ENCODE measurements at places on chromosomes 12 and 14.

- H3K27ac ChIP-seq: no peak overlapping the region
- peaks cover 13% of the 10 kb centered on the region for H3K4me1 ChIP-seq
- no peak for DNase-seq
- H3K36me3 ChIP-seq: peaks cover 5% of the 10 kb centered on the region
These were observed 49.8 kb downstream of the PTGER2 start for GRCh38 chr14:52363961-52364360.

DNA sequence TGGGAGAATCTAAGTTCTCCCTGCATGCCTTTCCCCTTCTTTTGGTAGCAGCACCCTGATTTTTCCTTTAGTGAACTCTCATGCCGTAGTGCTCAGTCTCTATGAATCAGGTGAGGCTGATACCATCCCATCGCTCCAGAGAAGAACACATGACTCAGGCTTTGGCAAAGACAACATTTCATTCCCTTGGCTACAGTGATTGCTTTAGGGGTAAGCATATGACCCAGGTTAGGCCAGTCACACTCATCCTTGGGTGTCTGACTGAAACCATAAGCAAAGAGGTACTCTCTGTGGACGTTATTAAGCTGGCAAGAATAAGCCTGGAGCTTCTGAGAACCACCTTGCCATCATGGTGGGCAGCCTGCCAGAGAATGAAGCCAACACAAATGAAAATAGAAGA lies 141.8 kb downstream of the MYRFL start:
- no peaks in the 10 kb centered on the region for H3K36me3 ChIP-seq
- H3K27ac ChIP-seq: no peak overlapping the region
- DNase-seq: no peak
- H3K4me3 ChIP-seq: no peak overlapping the region

DNA sequence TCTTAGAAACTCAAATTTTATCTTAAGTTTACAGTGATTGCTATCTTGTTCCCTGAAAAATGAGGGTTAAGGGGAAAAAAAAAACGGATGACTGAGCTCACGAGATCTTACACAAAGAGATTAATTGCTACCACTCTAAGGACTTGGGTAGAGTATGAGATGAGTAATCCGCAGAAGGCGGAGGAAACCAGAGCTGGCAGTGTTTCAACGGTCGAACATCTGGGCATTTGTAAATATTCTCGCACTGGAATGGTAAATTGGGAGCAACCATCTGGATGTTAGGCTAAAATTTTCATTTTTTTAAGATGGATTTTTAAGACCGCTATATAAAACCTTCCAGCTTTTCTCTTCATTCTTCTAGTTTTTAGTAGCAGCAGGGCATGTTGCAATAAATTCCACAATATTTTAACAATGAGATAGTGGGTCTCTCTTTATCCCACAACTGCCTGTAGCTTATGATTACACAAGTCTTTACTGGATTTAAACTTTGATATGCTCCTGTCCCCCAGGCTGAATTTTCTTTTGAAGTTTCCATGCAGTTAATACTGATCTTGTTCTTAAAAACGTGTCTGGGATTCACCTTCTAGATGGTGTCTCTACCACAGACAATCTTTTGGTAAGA lies 1324.1 kb downstream of the AACS start:
- no peak overlapping the region for H3K4me3 ChIP-seq
- H3K4me1 ChIP-seq: no peaks in the 10 kb centered on the region
- H3K36me3 ChIP-seq: no peaks in the 10 kb centered on the region
- no peak for DNase-seq
- H3K27ac ChIP-seq: no peak overlapping the region

DNA sequence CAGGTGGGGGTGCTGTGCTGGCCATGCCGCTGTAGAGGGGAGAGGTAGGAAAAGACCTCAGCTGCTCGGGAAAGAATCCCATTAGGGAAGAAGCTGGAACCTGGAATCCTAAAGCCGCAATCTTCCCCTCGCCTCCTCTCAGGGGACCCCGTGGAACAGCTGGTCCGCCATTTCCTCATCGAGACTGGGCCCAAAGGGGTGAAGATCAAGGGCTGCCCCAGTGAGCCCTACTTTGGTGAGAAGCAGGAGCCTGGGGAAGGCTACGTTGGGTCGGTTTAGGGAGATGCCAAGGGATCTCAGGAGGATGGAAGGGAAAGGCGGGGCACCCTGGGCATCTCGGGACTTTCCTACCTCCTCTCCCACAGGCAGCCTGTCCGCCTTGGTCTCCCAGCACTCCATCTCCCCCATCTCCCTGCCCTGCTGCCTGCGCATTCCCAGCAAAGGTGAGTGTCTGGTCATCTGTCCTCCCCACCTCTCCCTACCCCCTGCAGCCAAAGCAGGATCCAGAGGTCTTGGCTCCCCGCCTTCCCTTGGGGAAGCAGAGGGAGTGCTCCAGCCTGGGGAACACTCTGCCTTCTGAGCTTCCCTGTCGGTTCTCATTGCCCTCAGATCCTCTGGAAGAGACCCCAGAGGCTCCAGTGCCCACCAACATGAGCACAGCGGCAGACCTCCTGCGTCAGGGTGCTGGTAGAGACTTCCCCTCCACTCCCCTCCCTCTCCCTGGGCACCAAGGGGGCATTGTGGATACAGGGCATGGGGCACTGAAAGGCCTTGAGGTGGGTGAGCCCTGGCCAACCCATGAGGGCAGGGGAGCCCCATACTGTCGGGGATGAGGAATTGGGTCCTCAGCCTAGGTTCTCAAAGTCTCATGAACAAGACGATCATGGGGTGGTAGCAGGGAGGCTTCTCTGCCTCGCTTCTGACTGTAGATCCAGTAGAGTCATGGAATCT lies 12.4 kb downstream of the TNS2 start:
- H3K4me1 ChIP-seq: peaks cover 9% of the 10 kb centered on the region
- peaks cover 28% of the 10 kb centered on the region for H3K36me3 ChIP-seq
- H3K27ac ChIP-seq: no peak overlapping the region
- no peak for DNase-seq
- no peak overlapping the region for H3K4me3 ChIP-seq
- H3K27me3 ChIP-seq: no peaks in the 10 kb centered on the region

DNA sequence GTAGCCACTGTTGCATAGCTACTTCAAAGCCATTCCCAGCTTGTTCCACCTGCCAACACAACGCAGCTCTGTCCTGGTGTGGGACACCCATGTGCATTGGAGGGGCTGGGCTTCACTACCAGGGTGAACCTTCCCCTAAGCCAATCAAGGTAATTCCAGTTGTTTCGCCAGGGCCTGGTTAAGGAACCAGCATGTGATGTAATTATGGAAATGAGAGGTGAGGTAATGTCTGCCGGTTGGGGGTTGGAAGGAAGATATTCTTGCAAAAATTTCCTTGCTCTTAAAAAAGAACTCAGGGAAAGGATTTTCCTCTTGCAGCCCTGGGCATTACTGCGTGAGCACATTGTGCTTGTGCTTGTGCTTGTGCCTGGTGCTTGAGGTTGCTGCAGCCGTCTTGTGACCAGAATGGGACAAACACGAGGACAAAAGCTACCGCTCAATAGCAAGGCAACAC lies 14.9 kb downstream of the TUBA1C start:
- H3K27ac ChIP-seq: no peak overlapping the region
- H3K4me3 ChIP-seq: no peak overlapping the region
- peaks cover 19% of the 10 kb centered on the region for H3K27me3 ChIP-seq
- H3K36me3 ChIP-seq: peaks cover 3% of the 10 kb centered on the region
- DNase-seq: no peak

GRCh38 chr14:87767567-87767901 lies 225.4 kb downstream of the GALC start:
- H3K4me3 ChIP-seq: no peak overlapping the region
- no peaks in the 10 kb centered on the region for H3K27me3 ChIP-seq
- no peak for DNase-seq
- H3K4me1 ChIP-seq: no peaks in the 10 kb centered on the region
- no peak overlapping the region for H3K27ac ChIP-seq

- no peak for DNase-seq
- no peak overlapping the region for H3K4me3 ChIP-seq
- no peak overlapping the region for H3K27ac ChIP-seq
- H3K36me3 ChIP-seq: no peaks in the 10 kb centered on the region
- H3K4me1 ChIP-seq: no peaks in the 10 kb centered on the region
- H3K27me3 ChIP-seq: peaks cover 4% of the 10 kb centered on the region
These were observed 13.0 kb upstream of the RHOJ start for GRCh38 chr14:63191211-63191610.

GRCh38 chr12:5809586-5809985 lies 135.5 kb downstream of the ANO2 start:
- H3K27ac ChIP-seq: no peak overlapping the region
- H3K36me3 ChIP-seq: no peaks in the 10 kb centered on the region
- no peak overlapping the region for H3K4me3 ChIP-seq
- H3K27me3 ChIP-seq: no peaks in the 10 kb centered on the region
- no peaks in the 10 kb centered on the region for H3K4me1 ChIP-seq
- no peak for DNase-seq

DNA sequence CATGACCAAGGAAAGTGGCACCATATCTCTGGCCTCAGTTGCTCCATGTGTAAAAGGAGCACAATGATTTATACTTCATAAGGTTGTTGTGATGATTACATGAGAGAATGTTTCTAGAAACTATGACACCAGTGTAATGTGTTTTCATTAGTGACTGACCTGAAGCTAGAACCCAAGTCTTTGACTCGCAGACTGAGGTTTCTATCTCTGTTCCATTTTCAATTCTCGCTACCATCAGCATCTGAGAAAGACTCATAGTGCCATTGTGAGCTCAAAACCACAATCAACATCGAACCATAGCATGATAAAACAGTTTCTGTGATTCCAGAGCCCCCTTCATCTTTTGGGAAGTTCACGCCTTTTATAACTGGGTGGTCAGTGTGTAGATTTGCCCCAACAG lies 53.8 kb downstream of the STAB2 start:
- no peaks in the 10 kb centered on the region for H3K4me1 ChIP-seq
- no peak overlapping the region for H3K4me3 ChIP-seq
- H3K36me3 ChIP-seq: no peaks in the 10 kb centered on the region
- peaks cover 6% of the 10 kb centered on the region for H3K27me3 ChIP-seq

GRCh38 chr12:110937104-110937641 lies 16.8 kb upstream of the MYL2 start:
- H3K27me3 ChIP-seq: peaks cover 7% of the 10 kb centered on the region
- no peak overlapping the region for H3K27ac ChIP-seq
- H3K36me3 ChIP-seq: no peaks in the 10 kb centered on the region
- DNase-seq: peak; percentile 58
- peaks cover 6% of the 10 kb centered on the region for H3K4me1 ChIP-seq

DNA sequence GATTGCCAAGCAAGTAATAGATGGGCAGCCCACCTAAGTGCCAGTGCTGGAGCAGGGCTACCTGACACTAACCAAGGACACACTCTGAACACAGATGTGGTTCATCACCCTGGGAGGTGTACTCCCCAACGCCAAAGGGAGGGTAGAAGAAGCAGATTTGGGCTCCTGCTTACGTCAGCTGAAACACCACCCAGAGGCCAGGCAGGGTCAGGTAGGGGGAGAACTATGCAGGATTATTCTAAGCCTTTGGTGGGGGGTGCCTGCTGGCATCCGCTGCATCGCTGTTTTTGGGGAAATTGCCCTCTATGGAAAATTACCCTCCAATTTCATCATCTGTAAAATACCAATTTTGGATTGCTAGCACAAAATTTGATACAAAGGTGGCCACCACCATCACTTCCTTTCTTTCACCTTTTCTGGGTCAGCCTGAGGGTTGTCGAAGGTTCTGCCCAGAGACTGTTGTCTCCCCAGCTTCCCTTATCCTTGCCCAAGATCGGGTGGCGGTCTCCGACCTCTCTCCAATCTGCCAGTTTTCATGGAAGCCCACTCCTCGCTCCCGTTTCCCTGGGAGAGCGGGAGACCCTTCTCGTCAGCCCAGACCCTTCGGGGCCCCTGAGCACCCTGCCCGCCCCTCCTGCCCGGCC lies 535 bp downstream of the BIN2 start:
- DNase-seq: peak; percentile 72
- no peaks in the 10 kb centered on the region for H3K27me3 ChIP-seq
- H3K4me1 ChIP-seq: peaks cover 82% of the 10 kb centered on the region
- peaks cover 45% of the 10 kb centered on the region for H3K36me3 ChIP-seq

GRCh38 chr14:54625112-54625511 lies 58.2 kb downstream of the SAMD4A start:
- H3K27ac ChIP-seq: no peak overlapping the region
- H3K27me3 ChIP-seq: no peaks in the 10 kb centered on the region
- H3K4me3 ChIP-seq: no peak overlapping the region
- DNase-seq: no peak

DNA sequence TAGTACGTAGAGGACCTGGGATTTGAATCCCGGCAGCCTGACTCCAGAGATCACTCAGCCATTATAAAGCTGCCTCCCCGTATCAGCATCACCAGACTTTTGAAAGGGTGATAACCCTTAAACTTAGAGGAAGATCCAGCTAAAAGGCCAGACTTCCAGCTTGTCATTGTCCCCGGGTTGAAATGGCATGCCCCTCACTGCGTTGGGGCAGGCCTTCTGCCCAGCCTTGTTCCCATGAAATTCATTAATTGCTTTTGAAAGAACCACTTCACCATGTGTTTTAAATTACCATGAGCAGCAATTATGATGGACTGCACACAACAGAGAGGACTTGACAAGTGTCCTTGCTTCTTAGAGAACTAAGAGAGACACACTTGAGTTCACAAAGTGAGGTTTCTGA lies 269.6 kb upstream of the CRY1 start:
- H3K36me3 ChIP-seq: no peaks in the 10 kb centered on the region
- H3K27ac ChIP-seq: no peak overlapping the region
- no peaks in the 10 kb centered on the region for H3K27me3 ChIP-seq
- H3K4me3 ChIP-seq: no peak overlapping the region
- no peak for DNase-seq

- H3K27ac ChIP-seq: no peak overlapping the region
- H3K4me3 ChIP-seq: no peak overlapping the region
- no peaks in the 10 kb centered on the region for H3K36me3 ChIP-seq
- no peaks in the 10 kb centered on the region for H3K27me3 ChIP-seq
- no peaks in the 10 kb centered on the region for H3K4me1 ChIP-seq
These were observed 702.7 kb downstream of the TMTC2 start for GRCh38 chr12:83389237-83389996.

Data from activated CD4-positive, alpha-beta memory T cell treated with anti-CD3 and anti-CD28 coated beads, Interleukin-2, amount 10 ng/mL, durations not matched to agents 7 days and 5 days (primary cell).